Stomach (tissue), 19 donors: ENCODE measurements at places on chromosomes 12 and 14. TPM values are rescaled to one million over a fixed set of nuclear protein-coding genes. Genes with fewer than 3 reads are reported as not detected.

The RBP5 gene
- total RNA-seq = not detected

The CHST11 gene
- total RNA-seq = 74.2 TPM

The SLC6A15 gene
- total RNA-seq = not detected

The MMAB gene
- total RNA-seq = 15.4 TPM

The AQP2 gene
- total RNA-seq = not detected

The ZNF705A gene
- not detected for total RNA-seq

The KLRC1 gene
- not detected for total RNA-seq

The FGF23 gene
- not detected for total RNA-seq

The SRGAP1 gene
- total RNA-seq = 37.9 TPM

The C14orf132 gene
- 13.2 TPM for total RNA-seq

The KRT86 gene
- total RNA-seq = not detected

The PRH2 gene
- total RNA-seq = not detected

The POLE gene
- total RNA-seq = 45.7 TPM
